ENCODE measurements at places on chromosomes 3 and 15.

- DNase-seq, result no peak
Measured at GRCh38 chr3:129555616-129556357, 12.8 kb downstream of the H1-8 start.

DNA sequence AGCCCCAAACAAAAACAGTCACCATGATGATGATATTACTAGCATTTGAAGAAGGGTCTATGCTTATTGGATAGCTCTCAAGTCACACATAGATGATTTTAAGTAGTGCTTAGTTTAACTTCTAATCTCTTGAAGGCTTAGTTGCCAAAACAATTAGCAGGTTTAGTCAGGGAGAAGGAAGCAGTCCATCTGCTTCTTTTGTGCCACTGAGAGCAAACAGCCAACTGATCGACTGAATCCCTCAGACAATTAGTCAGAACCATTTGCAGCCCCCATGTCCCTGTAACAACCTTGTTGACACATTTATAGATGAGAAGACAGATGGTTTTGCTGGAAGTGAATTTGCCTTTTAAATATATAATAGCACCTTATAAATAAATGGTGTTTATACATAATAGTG lies 585.1 kb upstream of the SUCLG2 start:
- DNase-seq, result peak; percentile 64

- DNase-seq, result no peak
Measured at GRCh38 chr15:91357011-91357410, 257.0 kb downstream of the SV2B start.

DNA sequence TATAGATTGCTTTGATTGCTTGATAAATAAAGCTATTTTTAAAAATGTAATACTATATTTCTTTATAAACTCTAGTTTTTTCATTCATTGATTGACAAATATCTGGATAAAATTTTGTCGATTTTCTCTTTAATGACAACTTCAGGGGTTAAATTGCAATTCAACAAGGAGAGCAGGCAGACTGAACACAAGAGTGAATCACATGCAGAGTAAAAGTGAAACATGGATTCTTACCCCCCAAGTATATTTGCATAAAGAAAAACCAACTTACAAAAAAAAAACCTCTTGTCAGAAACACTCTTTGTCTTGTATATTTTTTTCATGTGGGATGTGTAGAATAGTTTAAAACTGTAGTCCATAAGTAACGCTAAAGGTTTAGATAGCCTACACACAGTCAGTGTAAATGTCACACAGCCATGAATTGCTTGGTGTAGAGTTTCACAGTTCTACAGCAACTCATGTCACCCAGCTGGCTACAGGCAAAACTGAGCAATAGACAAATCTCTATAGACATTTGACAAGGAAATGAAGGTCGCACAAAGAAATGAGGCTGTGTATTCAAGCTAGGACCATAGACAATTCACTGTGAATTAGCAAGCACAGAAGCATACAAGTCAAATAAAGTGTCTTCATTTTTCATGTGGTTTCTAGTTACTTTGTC lies 141.6 kb downstream of the THRB start:
- DNase-seq, result no peak

GRCh38 chr3:72582211-72582878 lies 265.9 kb downstream of the SHQ1 start:
- peak; percentile 3 for DNase-seq

- DNase-seq, result no peak
Measured at GRCh38 chr3:120559242-120560061, 36.7 kb upstream of the NDUFB4 start.

DNA sequence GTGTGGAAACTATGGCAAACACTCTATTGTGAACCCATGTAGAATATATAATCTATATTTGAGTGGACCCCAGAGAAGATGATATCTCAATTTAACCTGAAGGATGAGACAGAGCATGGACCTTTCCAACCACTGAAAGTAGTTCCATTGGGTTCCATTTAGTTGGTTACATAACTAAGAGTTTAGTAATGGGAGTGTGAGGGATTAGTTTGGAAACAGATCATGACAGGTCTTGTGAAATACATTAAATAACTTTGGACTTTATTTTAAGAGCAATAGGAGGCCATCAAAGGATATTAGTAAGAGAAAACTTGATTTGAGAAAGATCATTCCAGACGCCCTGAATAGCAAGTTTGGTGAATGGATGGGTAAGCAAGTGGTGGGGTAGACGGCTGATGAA lies 487.2 kb upstream of the ROBO2 start:
- no peak for DNase-seq

GRCh38 chr3:112681822-112682325 lies 40.9 kb upstream of the CCDC80 start:
- DNase-seq, result no peak

DNA sequence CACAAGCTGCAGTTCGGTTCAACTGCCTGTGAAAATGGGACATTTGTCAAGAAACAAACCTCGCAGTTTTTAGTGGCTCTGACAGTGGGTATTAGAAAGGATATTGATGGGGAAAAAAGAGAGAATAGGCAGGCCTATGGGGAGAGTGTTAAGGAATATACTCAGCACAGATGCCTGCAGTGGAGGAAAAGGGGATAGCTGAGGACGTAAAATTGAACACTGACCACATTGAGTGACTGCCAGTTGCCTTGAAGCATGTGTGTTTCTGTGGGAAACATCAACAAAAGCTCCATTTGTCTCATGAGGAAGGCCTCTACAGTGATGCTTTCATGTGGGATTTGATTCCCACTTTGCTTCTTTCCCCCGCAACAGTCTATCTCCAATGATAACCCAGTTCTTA lies 1042.1 kb downstream of the TUSC7 start:
- no peak for DNase-seq

- DNase-seq, result peak; percentile 35
Measured at GRCh38 chr15:40695469-40695890, 506 bp downstream of the RAD51 start.

DNA sequence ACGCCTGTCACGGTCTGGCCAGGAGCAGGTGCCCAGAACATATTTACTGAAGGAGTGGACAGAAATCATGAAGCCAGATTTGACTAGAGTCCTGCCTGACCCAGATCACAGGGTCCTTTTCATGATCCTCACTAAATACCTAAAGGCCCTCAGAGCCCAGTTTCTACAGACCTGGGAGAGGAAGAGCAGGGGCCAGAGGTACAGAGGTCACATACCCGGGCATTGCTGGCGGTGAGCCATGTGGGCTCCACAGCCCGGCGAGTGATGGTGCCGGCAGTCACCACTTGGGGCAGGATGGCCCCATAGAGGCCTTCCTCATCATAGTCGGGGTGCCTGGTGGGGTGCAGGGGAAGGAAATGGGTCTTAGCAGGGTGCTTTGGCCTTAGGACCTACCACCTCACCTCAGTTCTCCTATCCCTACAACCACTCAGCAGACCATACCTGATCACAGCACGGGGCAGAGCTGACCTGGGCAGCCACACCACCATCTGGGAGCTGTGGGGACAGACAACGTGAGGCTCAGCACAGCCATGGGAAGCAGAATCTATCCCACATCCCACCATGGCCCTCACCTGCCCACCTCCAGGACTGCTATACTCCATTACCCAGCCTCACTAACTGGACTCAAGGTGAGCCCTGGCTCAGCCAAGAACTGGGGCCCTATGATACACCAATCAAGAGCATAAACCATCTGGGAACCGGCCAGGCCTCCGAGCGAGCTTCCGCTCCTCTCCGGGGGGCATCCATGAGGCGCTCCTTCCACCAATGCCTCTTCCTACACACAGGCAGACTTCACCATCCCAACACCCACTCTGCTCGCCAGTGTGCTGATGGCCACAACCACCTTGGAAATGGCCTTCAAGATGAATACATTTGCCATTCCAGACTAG lies 12.9 kb downstream of the POLG start:
- DNase-seq, result no peak

DNA sequence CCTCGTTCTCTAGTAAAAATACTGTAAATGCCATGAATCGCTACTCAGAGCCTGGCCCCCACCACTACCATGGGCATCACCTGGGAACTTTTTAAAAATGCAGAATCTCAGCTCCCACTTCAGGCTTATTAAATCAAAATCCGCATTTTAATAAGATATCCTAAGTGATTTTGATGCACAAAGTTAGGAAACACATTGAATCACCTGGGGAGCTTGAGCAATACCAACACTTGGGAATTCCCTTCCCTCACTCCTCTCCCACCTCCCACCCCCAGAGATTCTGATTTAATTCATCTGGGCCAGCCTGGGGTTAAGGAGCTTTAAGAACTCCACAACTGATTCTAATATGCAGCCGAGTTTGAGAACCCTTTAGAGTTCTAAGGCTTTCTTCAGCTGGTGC lies 26.8 kb downstream of the RLBP1 start:
- no peak for DNase-seq

- DNase-seq, result no peak
Measured at GRCh38 chr3:45227946-45228345, 1.9 kb upstream of the TMEM158 start.

GRCh38 chr3:113754494-113755159 lies 7.8 kb downstream of the ATP6V1A start:
- no peak for DNase-seq

DNA sequence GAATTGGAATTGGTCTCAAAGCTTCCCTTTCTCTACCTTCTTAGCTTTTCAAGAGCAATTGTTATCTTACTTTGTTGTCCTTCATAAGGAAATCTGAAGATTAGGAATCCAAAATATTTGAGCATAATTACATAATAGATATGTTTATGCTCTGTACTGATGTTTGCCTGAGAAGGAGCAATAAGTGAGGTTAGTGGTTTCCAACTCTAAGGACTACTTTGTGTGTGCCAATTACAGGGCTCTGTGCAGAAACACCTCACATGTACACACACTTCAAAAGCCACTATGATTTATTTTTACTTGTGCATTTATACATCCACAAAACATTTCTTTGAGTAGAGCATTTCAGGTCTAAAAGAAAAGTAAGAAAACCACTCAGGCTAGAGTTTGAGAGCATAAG lies 49.9 kb downstream of the MME start:
- DNase-seq, result no peak

DNA sequence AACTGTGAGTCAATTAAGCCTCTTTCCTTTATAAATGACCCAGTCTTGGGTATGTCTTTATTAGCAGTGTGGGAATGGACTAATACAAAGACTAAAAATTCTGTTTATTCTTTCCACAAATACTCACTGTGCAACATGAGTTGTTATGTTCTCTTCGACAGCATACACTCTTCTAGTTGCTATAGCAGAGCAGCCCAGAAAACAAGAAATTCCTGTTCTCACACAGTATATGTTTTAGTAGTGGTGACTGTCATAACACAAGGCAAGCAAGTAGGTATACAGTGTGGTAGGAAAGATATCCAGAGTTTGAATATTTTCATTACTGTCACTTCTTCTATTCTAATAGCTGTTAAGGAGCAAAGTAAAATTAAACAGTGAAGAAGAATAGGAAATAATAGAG lies 453.3 kb downstream of the ROBO1 start:
- no peak for DNase-seq

DNA sequence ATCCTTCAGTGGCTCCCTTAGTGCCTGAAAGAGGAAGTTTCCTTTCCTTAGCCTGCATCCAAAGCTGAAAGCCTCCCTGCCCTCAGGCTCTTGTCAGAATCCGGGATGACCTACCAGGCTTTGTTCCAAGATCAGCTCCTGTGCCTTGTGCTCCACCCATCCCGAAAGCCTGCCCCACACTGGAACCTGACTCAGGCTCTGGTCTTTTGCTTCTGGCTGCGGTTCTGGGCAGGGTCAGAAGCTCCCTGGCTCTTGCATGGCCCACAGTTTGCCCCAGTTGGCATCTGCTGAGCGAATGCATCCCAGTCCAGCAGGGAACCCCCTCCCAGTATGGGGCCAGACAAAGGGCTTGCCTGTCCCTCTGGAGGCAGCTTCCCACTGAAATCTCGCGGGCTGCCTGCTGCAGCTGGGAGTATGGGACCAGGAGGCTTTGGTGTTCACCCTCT lies 25.9 kb upstream of the KIF23 start:
- DNase-seq, result no peak

DNA sequence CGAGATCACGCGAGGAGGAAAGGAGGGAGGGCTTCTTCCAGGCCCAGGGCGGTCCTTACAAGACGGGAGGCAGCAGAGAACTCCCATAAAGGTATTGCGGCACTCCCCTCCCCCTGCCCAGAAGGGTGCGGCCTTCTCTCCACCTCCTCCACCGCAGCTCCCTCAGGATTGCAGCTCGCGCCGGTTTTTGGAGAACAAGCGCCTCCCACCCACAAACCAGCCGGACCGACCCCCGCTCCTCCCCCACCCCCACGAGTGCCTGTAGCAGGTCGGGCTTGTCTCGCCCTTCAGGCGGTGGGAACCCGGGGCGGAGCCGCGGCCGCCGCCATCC lies 1.1 kb upstream of the SETD5 start:
- DNase-seq, result peak; percentile 69

DNA sequence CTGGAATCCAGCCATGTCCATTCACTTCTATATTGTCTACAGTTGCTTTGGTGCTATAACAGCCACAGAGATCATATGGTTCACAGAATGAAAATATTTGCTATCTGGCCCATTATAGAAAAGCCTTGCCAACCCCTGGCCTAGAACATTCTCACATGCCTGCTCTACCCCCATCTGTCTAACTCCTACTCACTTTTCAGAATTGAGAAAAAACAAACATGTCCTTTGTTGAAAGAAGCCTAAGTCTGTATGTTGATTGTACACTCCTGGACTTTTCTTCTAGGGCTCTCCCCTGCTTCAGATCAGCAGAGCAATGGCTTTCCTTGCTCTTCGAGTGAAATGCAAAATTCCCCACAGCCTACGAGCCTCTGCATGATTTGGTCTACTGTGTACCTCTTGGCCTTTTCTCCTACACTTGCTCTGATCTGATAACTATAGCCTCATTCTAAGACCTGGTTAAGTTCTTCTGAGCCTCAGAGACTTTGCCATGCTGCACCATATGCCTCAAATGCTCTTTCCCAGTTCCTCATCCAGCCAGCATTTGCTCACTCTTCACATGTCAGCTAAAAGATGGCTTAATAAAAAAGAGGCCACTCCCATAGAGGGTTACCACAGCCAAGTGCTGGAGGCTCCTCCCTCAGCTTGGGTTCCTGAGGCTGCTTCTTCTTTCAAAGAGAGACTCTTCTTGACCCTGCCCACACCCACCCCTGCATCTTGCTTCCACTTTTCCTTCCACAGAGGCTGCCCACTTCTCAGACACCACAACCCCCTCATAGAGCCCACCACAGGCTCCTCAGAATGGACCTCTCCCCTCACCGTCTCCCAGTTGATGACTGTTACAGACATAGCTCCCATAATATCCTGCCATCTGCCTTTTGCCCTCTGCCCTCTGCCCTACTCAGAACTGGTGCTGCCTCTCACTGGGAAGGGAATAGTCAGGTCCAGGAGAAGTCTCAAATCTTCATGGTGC lies 22.9 kb upstream of the DCLK3 start:
- DNase-seq, result no peak

GRCh38 chr15:101156061-101156460 lies 95.8 kb downstream of the CHSY1 start:
- no peak for DNase-seq

DNA sequence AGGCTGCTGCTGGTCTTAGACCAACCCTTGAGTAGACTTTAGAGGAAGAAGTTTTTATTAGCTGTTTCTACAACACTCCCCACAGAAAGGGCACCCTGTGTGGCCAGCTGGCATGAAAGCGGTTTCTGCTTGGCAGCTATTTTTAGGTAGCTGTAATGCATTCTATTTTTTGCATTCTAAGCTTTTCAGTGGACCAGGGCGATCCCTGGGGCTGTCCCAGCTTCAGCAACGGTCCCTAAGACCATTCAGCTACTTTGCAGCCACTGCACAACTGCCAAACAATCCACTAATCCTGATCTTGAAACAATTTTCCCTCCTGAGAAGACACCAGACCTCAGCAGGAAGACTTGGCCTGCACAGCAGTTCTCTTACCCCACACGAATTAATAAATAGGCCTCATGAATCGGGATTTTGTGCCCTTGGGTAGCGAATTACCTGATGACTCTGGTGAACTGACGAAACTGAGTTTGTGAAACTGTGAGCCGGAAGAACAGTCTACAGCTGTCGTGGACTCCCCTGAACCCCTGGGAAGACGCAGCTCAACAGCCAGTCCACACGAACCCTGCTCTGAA lies 14.6 kb upstream of the TFRC start:
- DNase-seq, result no peak
